ENCODE measurements at places on chromosomes 13 and 19.

GRCh38 chr13:91381371-91381770 lies 17.1 kb upstream of the GPC5 start:
- DNase-seq, result no peak

DNA sequence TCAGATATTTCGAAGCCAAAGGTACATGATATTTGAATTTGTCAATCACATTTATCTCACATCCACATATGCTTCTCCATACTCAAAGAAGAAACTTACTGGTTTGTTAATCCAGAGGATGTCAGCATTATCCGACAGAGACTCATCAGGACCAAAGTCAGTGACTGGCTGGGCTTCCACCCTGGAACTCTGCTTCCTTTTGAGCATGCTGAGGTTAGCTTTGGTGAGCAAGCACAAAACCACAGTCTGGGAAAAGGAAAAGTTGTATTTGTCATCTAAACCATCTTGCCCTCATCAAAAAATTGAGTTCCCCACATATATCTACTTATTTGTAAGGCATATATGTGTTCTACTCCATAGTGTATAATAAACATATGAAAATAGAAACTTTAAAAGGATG lies 17.4 kb downstream of the NALCN start:
- no peak for DNase-seq

DNA sequence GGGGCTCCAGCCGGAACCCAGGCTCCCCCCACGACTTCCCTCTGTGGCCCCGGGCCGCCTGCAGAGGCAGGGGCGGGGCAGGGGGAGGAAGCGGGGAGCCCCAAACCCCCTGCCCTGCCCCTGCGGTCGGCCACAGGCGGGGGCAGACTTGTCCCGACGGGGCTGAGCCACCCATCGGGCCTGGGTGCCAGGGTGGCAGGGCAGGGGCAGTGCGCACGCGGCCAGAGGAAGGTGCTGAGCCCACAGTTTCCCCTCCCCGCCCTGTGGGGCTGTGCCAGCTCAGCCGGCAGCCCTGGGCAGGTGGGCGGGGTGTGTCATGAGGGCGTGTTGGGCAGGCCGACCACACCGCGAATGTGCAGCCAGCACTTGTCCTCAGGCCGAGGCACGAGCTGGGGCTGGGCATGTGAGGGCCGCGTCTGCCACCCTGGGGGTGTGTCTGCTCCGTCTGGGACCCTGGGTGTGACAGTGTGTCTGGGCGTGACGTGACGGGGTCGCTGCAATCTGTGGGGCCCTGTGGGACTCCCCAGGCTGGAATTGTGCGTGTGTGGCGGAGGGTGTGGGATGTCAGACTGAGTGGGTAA lies 17.7 kb downstream of the CCDC97 start:
- no peak for DNase-seq

GRCh38 chr19:28914173-28914572 lies 298.8 kb downstream of the UQCRFS1 start:
- no peak for DNase-seq

DNA sequence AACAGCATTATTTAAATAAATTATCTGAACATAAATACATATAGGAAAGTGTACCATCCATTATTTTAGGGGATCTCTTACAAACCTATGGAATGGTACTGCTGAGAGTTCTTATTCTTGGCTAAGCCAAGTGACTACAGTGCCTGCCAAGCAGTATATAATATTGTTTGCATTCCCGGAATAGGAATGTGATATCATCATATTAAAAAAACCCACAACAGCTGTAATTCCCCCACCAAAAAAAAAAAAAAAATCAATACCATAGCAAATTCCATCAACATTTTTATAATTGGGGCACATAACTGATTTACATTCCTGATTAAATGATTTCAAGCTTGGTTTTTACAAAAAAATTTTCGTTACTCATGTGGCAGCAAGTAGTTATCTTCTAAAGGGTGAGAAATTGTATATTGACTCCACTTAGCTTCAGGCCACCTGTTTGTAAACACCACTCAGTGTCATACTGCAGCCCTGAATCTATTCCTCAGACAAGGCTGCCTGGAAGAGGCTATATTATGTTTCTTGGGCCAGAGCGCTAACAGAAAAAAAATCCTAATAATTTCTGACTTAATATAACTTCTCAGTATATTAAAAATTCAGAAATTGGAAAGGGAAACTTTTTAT lies 278.1 kb downstream of the DNAJC15 start:
- DNase-seq, result no peak

DNA sequence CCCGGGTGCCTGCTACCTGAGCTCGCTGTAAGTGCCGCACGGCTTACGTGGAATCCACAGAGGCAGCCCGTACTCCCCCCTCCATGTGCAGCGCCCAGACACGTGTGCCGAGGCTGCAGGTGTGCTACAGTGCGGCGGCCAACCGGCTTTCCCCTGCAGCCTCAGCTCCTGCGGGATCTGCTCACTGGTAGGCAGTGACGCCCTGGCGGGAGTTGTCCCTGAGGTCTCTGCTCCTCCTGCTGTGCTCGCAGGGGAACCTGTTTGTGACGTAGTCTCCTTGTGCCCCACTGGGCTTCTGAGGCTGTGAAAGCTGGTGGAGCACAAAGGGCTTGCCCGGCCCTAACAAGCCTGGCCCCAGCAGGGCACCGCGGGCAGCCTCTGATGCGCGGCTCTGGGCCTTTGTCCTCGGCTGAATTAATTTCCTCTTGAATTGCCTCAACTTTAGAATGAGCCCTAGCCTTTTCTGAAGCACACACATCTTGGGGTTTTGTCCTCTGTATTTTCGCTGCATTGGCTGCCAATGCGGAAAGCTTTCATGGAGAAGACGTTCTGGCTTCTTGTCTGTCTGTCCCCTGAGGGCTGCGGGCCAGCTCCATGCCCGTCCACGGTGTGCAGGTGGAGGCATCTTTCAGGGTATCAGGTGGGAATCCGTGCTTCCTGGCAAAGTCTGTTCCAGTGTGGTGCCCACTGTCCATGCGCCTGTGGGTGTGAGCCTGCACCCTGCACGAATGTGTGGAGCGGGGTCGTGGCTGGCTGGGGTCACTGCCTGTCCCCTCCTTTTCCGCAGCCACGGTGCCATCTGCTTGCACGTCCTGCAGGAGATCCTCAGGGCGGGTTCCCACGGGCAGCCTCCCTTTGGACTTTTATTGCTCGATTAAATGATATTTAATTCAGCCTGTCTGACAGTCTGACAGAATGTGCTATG lies 77.3 kb upstream of the MCF2L start:
- no peak for DNase-seq

DNA sequence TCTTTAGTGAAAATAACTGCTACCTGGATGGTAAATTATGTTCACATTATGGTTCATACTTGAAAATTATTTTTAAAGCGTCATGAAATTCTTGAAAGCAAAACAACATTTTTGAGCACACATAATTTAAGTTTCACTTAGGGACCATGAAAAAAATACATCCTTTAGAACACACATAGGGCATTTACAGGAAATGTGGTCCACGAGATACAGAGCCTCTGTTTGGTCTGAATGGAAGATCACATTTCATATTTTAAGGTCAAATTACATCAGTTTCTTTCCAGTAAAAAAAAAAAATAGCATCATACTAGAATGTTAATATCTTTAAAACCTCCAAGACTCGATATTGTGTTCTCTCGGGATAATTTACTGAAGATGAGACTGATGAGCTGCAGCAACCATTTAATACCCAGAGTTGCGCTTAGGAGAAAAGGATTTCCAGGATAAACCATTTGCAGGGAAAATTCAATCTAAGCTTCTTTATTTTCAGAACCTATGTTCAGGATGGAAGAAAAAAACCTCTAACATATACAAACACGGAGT lies 720.7 kb downstream of the DIAPH3 start:
- DNase-seq, result no peak

GRCh38 chr13:46571909-46572595 lies 19.1 kb downstream of the LRCH1 start:
- no peak for DNase-seq

- DNase-seq, result no peak
Measured at GRCh38 chr13:33426131-33426530, 140.6 kb upstream of the STARD13 start.

DNA sequence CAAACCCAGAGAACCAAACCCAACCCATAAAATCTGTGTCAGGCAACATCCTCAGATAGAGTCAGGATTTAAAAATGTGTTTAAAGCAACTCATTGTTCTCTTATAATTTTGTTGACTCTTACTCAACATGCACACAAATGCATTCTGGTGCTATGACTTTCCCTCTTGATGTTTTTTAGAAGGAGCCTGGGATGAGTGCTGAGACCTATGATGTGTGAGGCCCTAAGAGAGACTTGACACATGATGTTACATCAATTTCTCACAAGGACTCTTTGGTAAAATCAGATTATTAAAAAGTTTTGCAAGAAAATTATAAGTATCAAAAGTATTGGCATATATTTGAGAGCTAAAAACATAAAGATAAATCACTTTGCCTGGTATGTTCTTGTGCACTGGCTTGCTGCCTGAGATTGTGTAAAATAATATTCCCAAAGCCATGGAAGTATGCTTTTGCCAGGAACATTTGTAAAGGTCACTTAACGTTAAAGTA lies 173.9 kb downstream of the DCLK1 start:
- no peak for DNase-seq

GRCh38 chr19:18674616-18675015 lies 8.9 kb upstream of the CRTC1 start:
- DNase-seq, result no peak

All from right lung (tissue), 10 donors.